ENCODE measurements at places on chromosomes 11 and 22. TPM values are rescaled to one million over a fixed set of nuclear protein-coding genes. Genes with fewer than 3 reads are reported as not detected.

The MOV10L1 gene
- total RNA-seq: 44.9 TPM

The ESAM gene
- 154 TPM for total RNA-seq

The OR6T1 gene
- total RNA-seq: not detected

The ACR gene
- 0.80 TPM for total RNA-seq

The ASCL2 gene
- total RNA-seq: not detected

The MFRP gene
- not detected for total RNA-seq

The MRGPRX3 gene
- total RNA-seq: not detected

The PKDREJ gene
- under 0.01 TPM for total RNA-seq

The NXPE2 gene
- total RNA-seq: not detected

The AASDHPPT gene
- total RNA-seq: 77.8 TPM

The SDF2L1 gene
- total RNA-seq: 24.8 TPM

The SERPING1 gene
- total RNA-seq: not detected

The GRIA4 gene
- not detected for total RNA-seq

The OR8B8 gene
- not detected for total RNA-seq

The P4HA3 gene
- total RNA-seq: 11.8 TPM
